ENCODE measurements at places on chromosomes 16 and 17.

DNA sequence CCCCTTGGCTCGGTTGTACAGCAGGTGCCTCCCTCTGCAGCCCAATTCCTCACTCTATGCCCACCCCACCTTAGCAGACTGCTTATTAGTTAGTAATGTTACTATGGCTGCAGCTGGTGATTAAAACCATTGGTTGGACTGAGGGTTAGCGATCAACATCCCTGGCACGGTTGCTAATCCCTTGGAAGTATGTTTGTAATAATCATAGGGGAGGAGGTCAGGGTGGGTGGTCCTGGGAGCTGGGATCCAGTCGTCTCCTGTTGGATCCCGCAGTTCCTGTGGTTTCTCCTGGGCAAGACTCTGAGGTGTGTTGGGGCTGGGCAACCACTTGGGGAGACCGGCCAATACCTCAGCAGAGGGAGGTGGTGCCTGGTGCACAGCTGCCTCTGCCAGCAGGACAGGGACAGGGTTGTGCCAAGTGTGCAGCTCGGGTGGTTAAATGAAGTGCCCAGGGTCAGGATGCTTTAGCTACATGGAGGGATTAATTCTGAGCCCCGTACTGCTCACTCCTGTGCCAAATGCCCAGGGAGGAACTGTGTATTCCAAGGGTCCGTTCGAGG lies 38.0 kb downstream of the FZD2 start:
- DNase-seq, result no peak

GRCh38 chr17:82931699-82932517 lies 92.1 kb upstream of the ZNF750 start:
- DNase-seq, result no peak

DNA sequence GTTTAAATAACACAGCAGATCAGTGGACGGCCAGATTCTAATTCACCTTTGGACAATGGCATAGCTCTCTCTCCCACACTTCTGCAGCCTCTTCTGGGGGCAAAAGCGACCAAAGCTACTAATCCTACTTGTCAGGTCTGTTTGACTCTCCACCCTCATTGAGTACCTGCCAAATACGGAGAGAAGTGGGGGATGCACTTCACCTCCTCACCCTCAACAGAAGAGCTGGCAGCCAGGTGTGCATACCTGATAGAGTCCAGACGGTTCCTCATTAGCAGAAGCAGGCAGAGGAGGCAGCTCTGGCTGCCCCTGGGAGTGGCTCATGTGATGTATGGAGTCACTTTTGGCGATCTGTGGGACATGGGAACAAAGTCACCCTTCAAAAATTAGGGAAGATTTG lies 4.9 kb downstream of the DNAH3 start:
- no peak for DNase-seq

DNA sequence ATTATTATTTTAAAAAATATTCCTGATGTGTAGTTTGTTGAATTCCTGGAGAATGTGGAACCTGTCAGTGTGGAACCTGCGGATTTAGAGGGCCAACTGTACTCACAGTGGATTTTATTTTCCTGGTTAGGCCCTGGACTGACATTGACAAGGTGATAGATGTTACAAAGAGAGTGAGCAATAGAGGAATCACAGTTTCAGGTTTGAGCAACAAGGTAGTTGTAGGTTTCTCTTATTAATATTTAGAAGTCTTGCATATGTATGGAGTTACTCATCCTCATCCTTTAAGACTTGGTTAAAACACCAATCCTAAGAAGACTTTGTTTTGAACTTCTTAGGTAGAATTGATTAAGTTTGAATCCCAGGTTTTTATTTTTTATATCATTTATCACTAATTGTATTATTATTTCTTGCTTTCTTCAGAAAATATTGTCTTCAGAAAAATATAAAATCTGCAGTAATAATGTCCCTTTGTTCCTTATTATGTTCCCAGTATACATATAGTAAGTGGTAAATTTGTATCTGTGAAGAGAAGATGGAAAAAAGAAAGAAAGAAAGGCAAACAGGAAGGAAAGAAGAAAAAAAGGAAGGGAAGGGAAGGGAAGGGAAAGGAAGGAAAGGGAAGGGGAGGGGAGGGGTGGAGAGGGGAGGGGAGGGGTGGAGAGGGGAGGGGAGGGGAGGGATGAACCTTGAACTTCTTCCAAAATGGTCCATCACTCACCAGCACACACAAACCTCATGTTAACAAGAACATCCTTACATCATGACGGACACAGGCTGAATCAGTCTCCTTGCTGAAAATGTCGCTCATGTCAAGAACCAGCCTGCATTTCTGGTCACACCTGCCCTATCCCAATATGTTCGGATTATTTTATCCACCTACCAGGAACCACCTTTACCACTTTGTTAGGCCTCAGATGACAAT lies 867.2 kb downstream of the CDH11 start:
- DNase-seq, result no peak

DNA sequence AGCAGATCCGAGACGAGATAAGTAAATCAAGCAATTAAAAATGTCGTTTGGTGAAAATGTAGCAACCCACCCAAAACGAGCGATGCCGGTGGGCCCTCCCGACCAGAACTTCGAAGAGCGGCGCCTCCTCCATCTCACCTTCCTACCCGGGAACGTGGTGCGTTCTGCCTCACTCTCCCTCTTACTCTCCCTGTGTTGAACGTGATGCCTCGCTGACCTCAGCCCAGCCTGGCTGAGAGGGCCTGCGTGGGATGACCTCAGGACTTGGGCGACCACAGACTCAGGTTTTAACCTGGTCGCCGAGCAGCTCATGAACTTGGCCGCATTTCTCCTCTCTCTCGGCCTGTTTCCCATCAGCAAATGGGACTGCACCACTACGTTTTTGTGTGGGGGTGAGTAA lies 69.7 kb upstream of the RPL38 start:
- no peak for DNase-seq

GRCh38 chr16:57130950-57131321 lies 38.6 kb downstream of the CPNE2 start:
- DNase-seq, result no peak

DNA sequence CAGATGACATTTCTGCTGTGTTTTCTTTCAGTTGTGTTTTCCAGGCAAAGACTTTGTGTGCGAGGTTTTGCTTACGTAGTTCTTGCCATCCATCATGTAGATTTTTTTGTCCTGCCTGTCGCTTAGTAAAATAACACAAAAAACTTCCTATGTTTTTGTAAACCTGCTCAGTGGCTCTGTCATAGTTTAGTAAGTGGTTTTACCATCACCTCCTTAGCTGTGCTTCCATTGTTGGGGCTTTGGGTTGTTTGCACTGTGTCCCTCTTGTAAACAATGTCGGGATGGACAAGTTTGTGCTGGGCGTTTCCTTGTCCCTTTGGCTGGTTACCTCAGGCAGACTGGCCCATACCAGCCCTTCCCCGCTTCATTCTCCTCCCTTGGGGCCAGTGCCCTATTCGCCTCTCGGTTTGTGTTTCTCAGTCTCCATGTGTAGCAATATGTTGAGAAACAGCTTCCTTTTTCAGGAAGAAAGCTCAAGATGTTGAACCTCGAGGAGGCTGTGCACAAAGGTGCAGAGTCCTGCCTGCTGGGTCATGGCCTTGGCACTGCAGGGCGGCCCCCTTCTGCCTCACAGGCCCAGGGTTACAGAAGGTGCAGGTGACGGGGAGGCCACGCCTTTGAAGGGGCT lies 74.6 kb downstream of the KSR1 start:
- DNase-seq, result no peak

DNA sequence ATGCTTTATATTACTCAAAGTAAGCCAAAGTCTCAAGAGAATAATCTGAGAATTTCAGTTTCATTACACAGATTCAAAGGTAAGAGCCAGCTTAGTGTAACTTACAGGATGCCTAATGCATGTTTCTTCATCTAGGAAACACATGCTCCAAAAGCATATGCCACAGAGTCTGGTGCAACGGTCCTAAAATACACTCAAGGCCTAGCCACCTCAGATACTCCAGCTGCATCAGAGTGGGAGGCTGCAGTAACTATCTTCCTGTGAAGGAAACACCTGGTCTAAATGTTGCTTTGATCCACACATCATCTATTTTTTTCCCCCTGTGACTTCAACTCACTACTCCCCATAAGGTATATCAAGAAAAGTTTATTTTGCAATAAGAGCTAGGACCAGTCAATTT lies 51.6 kb upstream of the CORO6 start:
- DNase-seq, result no peak

Measured in CD4-positive, alpha-beta T cell treated with Interleukin-1 beta for 1 hour (primary cell).